ENCODE measurements at places on chromosomes 2 and 18.

- no peak for DNase-seq
Observed at GRCh38 chr2:158543957-158544356, 87.2 kb downstream of the PKP4 start.

GRCh38 chr2:42316910-42317309, 44.1 kb downstream of the COX7A2L start:
- DNase-seq: no peak

- DNase-seq: no peak
Observed at GRCh38 chr2:127091148-127091547, 15.8 kb downstream of the BIN1 start.

GRCh38 chr2:155294358-155294757, 595.9 kb downstream of the KCNJ3 start:
- DNase-seq: no peak

GRCh38 chr2:56288838-56289580, 105.2 kb downstream of the CCDC85A start:
- no peak for DNase-seq

DNA sequence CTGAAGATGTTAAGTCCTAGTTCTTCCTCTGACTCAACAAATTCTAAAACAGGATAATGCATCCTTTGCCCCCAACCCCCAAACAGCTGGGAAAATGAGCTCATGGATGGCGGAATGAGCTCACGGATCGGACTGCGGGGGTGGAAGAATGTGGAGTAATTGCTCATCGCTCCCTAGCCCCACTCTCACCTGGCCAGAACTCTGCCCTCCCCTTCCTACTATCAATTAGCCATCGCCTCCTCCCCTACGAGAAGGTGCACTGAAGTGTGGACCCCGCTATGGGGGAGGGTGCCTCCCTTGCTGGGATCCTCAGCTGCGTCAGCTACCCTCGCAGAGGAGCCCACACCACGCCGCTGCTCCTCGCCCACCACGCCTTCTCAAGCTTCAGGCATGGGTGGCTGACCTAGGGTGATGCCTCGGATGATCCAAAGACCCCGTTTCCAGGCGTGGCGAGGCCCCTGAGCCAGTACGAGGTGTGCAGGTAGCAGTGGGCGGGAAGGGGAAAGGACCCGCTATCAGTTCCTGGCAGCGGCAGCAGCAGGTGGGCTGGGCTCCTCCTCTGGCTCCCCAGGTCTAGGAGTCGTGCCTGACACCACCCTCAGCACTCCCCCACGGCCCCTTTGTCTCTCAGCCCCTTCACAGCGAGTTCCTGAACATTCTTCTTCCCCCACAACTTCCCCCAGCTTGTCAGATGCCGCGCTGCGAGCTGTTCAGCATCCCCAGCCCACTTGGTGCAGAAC, 82.1 kb upstream of the POMC start:
- DNase-seq: no peak

- no peak for DNase-seq
Observed at GRCh38 chr2:148483665-148484064, 160.9 kb upstream of the EPC2 start.
